Activated CD4-positive, alpha-beta T cell treated with anti-CD3 and anti-CD28 coated beads, Interleukin-2, amount 10 ng/mL, durations not matched to agents 24 days and 14 days (primary cell): ENCODE measurements at places on chromosomes 7 and 10. TPM values are rescaled to one million over a fixed set of nuclear protein-coding genes. Genes with fewer than 3 reads are reported as not detected.

OPN4 gene
- total RNA-seq = not detected in 2 replicates

PCLO gene
- not detected in 2 replicates for total RNA-seq

TIMM23B gene
- total RNA-seq = 29.0 and 30.5 TPM in 2 replicates

PIP gene
- not detected in 2 replicates for total RNA-seq

DNA sequence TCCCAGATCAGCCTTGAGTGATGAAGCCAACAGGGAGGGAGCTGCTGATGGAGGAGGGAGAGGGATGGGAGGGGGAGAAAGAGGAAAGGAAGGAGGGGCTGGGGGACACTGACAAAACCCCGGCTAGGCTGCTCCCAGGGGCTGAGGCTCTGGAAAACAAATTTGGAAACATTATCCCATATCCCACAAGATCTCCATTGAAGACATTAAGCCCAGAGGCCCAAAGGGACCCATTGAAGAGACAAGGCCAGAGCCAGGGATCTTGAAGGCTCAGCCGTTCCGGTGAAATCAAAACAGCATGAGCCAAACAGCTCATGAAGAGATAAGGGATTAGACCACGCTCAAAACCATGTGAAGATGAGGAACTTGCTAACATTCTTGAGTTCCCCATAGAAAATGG lies 184.3 kb upstream of the ITGB1 start:
- H3K4me3 ChIP-seq = no peak overlapping the region
- H3K36me3 ChIP-seq = no peaks in the 10 kb centered on the region
- peaks cover 47% of the 10 kb centered on the region for H3K4me1 ChIP-seq
- H3K27me3 ChIP-seq = peaks cover 2% of the 10 kb centered on the region

DNA sequence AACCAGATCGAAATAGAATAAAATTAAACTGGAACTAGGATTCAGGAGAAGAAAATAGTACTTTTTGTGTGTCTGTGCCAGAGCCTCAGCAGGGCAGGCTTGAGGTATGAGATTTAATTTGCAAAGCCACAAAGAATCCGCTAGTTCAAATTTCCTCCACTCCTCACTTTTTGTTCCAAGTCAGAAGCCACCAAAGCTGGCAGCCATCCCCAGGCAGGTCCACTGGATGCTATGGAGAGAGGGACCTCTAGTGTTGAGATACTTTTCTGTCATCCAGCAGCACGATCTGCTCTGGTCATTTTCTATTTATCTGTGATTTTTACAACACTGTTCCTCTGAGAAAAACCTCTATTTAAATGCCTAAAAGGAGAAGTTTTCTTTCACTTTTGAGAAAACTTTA lies 147.9 kb upstream of the FRMD4A start:
- H3K27me3 ChIP-seq = peaks cover 31% of the 10 kb centered on the region
- peak; percentile 62 for DNase-seq
- H3K4me3 ChIP-seq = no peak overlapping the region

DNA sequence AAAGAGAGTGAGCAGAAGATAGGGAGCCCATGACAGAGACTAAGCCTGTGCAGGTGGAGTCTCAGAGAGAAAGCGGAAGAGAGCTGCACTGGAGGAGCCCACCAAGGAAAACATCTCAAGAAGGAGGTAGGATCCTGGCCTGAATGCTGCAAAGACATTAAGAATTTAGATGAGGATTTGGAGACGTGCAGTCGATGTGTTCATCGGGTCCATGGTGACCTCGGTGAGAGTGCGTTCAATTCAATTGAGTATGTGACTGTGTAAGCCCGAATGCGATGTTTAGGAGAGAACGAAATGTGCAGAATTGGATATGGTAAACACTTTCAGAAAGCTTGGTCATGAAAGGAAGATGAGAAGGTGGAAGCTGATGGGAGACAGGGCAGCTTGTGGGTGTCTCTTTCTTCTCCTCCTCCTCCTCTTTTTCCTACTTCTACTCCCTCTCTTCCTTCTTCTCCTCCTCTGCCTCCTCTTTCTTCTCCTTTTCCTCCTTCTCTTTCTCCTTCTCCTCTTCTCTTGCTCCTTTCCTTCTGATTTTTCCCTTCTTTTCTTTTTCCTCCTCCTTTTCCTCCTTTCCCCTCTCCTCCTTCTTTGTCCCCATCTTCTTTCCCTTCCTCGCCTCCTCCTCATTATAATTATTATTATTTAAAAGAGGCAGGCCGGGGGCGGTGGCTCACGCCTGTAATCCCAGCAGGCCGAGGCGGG lies 276.0 kb downstream of the RPS24 start:
- no peaks in the 10 kb centered on the region for H3K36me3 ChIP-seq
- H3K4me1 ChIP-seq = no peaks in the 10 kb centered on the region
- H3K27ac ChIP-seq = no peak overlapping the region
- peaks cover 35% of the 10 kb centered on the region for H3K27me3 ChIP-seq

- no peak overlapping the region for H3K4me3 ChIP-seq
- H3K4me1 ChIP-seq = no peaks in the 10 kb centered on the region
- no peak for DNase-seq
- no peak overlapping the region for H3K27ac ChIP-seq
Observed at GRCh38 chr7:51040787-51041186, 258.1 kb upstream of the GRB10 start.

- H3K27me3 ChIP-seq = peaks cover 10% of the 10 kb centered on the region
- peaks cover 4% of the 10 kb centered on the region for H3K36me3 ChIP-seq
- H3K4me1 ChIP-seq = peaks cover 8% of the 10 kb centered on the region
- DNase-seq = no peak
- H3K27ac ChIP-seq = no peak overlapping the region
Observed at GRCh38 chr7:1819259-1819841, 149.3 kb downstream of the ELFN1 start.
